ENCODE measurements at places on chromosomes 7 and 10.

DNA sequence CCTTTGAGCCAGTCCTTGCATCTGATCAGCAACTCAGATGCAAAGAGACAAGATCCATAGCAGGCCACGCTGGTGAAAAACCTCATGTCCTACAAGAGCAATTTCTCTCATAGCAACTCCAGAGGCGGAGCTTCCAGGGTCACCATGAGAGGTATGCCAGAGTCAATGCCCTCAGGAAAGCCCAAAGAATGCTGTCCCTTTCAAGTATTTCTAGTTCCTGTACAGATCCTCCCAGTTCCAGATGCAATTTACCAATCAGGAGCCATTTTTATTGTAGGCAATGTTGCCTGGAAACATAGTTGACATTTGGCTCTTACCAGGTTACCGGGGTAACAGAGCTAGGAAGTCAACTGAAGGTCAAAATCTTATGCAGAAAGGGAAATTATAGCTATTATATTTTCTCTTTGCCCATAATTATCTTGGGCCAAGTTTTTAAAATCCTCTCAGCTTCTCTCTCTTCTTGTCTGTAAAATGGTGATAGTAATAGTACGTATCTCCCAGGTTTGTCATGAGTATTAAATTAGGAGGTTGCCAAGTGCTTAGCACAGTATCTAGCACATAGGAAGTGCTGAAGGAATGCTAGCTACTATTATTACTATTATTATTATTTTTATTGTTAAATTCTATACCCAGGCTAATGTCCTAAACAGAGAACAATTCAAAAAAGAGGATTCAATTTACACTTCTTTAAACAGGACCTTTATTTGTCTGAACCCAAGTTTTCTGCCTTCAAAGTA, 46.3 kb upstream of the TM9SF3 start:
- no peak overlapping the region for H3K4me3 ChIP-seq
- H3K27me3 ChIP-seq: no peaks in the 10 kb centered on the region
- peaks cover 7% of the 10 kb centered on the region for H3K4me1 ChIP-seq
- H3K36me3 ChIP-seq: no peaks in the 10 kb centered on the region
- no peak overlapping the region for H3K27ac ChIP-seq
- DNase-seq: no peak

GRCh38 chr7:9028012-9028411, 594.6 kb downstream of the NXPH1 start:
- no peak overlapping the region for H3K27ac ChIP-seq
- no peaks in the 10 kb centered on the region for H3K36me3 ChIP-seq
- H3K27me3 ChIP-seq: no peaks in the 10 kb centered on the region
- no peak for DNase-seq
- H3K4me1 ChIP-seq: no peaks in the 10 kb centered on the region

- H3K4me3 ChIP-seq: no peak overlapping the region
- no peaks in the 10 kb centered on the region for H3K27me3 ChIP-seq
- H3K27ac ChIP-seq: no peak overlapping the region
- H3K36me3 ChIP-seq: peaks cover 12% of the 10 kb centered on the region
- no peaks in the 10 kb centered on the region for H3K4me1 ChIP-seq
- no peak for DNase-seq
Observed at GRCh38 chr7:44977959-44978335, 868 bp downstream of the MYO1G start.

- H3K36me3 ChIP-seq: no peaks in the 10 kb centered on the region
- H3K4me3 ChIP-seq: peak overlapping the region; percentile 50
- H3K27ac ChIP-seq: no peak overlapping the region
- no peak for DNase-seq
Observed at GRCh38 chr7:23468526-23469149, 1.7 kb downstream of the IGF2BP3 start.

DNA sequence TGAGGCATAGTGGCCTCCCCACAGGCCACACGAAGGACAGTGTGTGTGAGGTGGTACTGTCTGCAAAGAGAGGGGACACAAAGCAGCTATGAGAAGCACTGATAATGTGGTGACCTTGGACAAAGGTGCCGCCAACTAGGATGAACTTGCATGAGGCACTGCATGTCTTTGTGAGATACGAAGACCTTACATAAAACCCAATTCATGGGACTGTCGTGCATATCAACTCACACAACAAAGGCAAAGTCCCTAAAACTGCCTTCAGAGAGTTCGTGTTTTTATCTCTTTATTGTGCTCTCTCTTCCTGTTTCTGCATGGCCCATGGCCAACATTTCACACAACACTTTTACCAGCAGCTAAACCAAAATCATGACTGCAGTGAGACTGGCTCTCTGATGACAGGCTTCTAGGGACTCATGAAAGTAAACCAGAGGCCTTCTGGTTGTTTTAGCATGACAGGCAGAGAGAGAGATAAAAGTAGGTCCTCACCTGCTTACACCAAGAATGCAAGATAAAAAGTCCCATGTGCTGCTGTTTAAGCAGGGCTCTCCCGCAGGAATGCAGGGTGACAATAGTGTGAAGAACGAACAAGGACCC, 347.8 kb downstream of the ELMO1 start:
- no peak overlapping the region for H3K4me3 ChIP-seq
- no peak overlapping the region for H3K27ac ChIP-seq
- H3K27me3 ChIP-seq: no peaks in the 10 kb centered on the region
- peaks cover 17% of the 10 kb centered on the region for H3K4me1 ChIP-seq
- H3K36me3 ChIP-seq: peaks cover 3% of the 10 kb centered on the region

- no peak overlapping the region for H3K27ac ChIP-seq
- H3K36me3 ChIP-seq: no peaks in the 10 kb centered on the region
- H3K27me3 ChIP-seq: no peaks in the 10 kb centered on the region
- no peaks in the 10 kb centered on the region for H3K4me1 ChIP-seq
- H3K4me3 ChIP-seq: no peak overlapping the region
Observed at GRCh38 chr7:96481796-96482195, 159.9 kb upstream of the SLC25A13 start.

GRCh38 chr10:13678101-13678843, 91.5 kb downstream of the PRPF18 start:
- H3K36me3 ChIP-seq: peaks cover 63% of the 10 kb centered on the region
- no peak overlapping the region for H3K4me3 ChIP-seq
- H3K27ac ChIP-seq: no peak overlapping the region
- DNase-seq: no peak
- H3K27me3 ChIP-seq: no peaks in the 10 kb centered on the region

DNA sequence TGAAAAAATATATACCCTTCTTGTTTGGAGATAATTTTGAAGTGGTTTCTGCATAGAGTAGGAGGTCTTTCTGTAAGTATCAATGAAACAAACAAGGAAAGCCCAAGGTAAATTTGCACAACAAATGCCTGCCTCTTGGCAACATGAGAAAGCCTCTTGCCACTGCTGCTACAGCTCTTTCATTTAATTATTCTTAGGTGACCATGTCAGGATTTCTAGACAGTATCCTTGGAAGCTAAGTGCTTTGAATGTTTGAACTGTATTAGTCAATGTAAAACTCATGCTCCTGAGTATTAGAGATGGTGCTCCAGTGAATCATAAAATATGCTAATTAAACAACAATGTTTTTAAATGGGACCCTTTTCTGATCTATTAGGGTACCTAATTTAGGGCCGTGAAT, 81.2 kb upstream of the ITGB1 start:
- H3K27me3 ChIP-seq: no peaks in the 10 kb centered on the region
- H3K4me1 ChIP-seq: no peaks in the 10 kb centered on the region
- DNase-seq: no peak
- H3K36me3 ChIP-seq: no peaks in the 10 kb centered on the region
- no peak overlapping the region for H3K27ac ChIP-seq

- H3K36me3 ChIP-seq: no peaks in the 10 kb centered on the region
- no peaks in the 10 kb centered on the region for H3K4me1 ChIP-seq
- no peak overlapping the region for H3K27ac ChIP-seq
- H3K27me3 ChIP-seq: no peaks in the 10 kb centered on the region
- no peak for DNase-seq
Observed at GRCh38 chr10:107971973-107972372, 807.5 kb upstream of the SORCS1 start.

DNA sequence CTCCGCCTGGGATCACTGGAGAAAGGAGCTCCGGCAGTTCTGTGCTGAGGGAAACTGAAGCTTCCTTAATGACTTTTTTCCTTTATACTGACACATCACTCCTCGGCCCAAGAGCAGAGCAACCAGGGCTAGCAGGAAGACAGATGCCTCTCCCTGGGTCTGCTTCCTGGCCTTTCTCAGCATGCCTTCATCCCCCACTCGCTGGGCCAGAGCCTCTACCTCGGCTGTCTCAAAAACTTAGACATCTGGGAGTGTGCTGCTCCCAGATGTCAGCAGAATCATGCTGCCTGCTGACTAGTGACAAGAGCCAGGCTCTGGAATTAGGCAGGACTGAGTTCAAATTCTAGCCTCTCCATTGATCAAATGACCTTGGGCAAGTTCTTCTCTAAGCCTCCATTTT, 24.4 kb upstream of the LRRC4 start:
- H3K27ac ChIP-seq: no peak overlapping the region
- no peak for DNase-seq
- H3K4me3 ChIP-seq: no peak overlapping the region

DNA sequence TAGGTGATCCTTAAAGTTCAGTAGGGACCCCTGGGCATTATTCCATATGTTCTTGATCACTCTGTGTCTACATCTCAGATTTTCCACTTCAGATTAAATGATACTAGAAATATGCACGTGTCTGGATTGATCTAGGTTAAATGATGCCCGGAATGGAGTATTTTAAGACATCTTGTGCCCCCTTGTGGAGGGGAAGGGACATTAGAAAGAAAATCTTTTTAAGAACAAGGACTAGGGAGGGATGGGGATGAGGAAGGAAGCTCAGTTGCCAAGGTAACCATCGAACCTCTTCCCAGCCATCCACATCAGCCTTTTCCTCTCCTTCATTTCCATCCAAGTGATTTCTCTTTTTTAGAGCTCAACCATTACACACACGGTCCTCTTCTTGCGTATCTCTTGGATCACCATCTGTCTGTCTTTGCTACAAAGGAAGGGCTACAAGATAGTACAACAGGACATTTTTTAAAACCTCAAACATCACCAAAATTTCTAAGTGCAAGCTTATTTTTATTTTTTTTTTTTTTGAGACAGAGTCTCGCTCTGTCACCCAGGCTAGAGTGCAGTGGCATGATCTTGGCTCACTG, 40.5 kb downstream of the PRSS2 start:
- H3K4me1 ChIP-seq: no peaks in the 10 kb centered on the region
- peaks cover 12% of the 10 kb centered on the region for H3K27me3 ChIP-seq
- H3K27ac ChIP-seq: no peak overlapping the region
- no peak for DNase-seq
- no peaks in the 10 kb centered on the region for H3K36me3 ChIP-seq

DNA sequence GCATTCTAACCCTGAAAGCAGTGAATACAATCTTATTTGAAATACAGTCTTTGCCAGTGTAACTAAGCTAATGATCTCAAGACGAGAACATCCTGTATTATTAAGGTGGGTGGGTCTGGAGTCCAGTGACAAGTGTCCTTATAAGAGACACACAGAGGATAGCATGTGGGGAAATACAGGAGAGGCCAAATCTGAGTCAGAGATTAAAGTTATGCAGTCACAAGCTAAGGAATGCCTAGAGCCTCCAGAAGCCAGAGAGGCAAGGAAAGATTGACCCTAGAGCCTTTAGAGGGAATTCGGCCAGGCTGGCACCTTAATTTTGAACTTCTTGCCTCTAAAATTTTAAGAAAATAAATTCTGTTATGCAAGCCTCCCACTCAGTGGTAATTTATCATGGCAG, 87.5 kb upstream of the HGF start:
- H3K27me3 ChIP-seq: no peaks in the 10 kb centered on the region
- no peaks in the 10 kb centered on the region for H3K36me3 ChIP-seq
- H3K4me1 ChIP-seq: no peaks in the 10 kb centered on the region

GRCh38 chr10:14409856-14410458, 79.2 kb upstream of the FRMD4A start:
- H3K27ac ChIP-seq: no peak overlapping the region
- DNase-seq: no peak
- H3K36me3 ChIP-seq: no peaks in the 10 kb centered on the region
- no peaks in the 10 kb centered on the region for H3K27me3 ChIP-seq

DNA sequence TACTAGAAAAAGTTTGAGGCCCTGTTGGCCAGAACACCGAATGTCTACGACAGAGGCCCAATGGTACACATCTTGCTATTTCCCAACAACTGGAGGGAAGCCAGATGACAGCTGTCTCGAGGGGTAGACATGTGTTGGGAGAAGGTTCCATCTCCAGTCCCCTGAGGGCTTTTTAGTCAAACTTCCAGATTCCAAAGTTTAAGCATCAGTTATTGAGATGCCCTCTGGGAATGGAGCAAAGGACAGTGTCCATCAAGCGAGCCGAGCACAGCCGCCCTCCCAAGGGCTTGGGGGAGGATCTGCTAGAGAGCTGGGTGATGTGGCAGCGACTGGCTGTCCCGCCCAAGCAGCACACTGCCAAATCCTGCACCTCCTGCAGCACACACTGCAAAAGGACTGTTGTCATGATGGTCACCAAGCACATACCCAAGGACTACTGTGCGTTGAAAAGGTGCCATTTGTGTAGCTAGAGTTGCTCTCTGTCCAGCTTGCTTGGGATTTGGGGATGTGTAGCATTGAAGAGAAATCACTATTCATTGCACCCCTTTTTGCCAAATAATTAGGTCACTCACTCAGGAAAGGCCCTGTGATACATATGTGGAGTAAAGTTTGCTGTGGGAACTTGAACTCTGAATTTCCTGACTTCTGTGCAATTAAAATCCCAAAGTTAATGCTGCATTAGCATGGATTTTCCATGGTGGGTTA, 164.6 kb downstream of the TRIL start:
- no peak for DNase-seq
- H3K4me3 ChIP-seq: no peak overlapping the region
- no peaks in the 10 kb centered on the region for H3K4me1 ChIP-seq

DNA sequence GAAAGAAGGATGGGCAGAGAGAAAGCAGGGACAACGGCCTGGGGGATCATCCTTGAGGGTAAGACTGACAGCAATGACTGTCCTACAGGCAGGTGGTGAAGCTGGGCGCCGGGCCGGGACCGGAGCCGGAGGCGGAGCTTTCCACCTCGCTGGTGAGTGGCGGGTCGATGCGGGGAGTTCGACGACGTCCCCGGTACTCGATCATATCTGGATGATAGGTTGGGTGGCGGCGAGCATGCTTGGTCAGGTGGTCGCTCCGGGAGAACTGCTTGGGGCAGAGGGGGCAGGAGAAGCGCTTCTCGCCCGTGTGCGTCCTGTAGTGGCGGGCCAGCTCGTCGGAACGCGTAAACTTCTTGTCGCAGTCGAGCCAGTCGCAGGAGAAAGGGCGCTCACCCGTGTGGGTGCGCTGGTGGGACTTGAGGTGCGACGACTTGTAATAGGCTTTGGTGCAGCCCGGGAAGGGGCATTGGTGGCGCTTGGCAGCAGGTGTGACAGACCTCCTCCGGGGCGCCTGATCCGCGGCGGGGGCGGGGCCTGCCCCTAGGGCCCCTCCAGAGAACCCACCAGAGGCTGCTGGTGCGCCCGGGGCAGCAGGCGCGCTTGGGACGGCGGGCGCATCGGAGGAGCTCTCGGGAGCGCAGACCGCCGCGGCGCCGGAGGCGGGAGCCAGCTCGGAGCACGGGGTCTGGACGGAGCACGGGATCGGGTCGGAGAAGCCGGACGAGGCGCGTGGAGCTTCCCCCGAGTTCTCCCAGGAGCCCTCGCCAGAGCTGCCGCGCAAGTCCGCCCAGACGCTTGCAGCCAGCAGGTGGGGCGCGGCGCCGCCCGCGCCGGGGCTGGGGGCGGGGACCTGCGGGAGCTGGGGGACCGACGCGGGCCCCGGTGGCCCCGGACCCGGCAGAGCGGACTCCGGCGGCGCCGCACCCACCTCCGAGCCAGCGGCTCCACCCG, 752 bp downstream of the KLF14 start:
- DNase-seq: peak; percentile 29
- H3K4me3 ChIP-seq: peak overlapping the region; percentile 55
- no peaks in the 10 kb centered on the region for H3K36me3 ChIP-seq
- no peaks in the 10 kb centered on the region for H3K4me1 ChIP-seq

GRCh38 chr10:112952282-112953173, 2.5 kb downstream of the TCF7L2 start:
- DNase-seq: peak; percentile 30
- no peaks in the 10 kb centered on the region for H3K27me3 ChIP-seq
- no peaks in the 10 kb centered on the region for H3K36me3 ChIP-seq
- H3K4me1 ChIP-seq: peaks cover 53% of the 10 kb centered on the region
- peak overlapping the region; percentile 92 for H3K27ac ChIP-seq

Data from heart left ventricle (tissue), 16 donors.